ENCODE measurements at places on chromosomes 4 and X. TPM values are rescaled to one million over a fixed set of nuclear protein-coding genes. Genes with fewer than 3 reads are reported as not detected.

IL13RA1 gene
- total RNA-seq: 14.8 TPM

DNA sequence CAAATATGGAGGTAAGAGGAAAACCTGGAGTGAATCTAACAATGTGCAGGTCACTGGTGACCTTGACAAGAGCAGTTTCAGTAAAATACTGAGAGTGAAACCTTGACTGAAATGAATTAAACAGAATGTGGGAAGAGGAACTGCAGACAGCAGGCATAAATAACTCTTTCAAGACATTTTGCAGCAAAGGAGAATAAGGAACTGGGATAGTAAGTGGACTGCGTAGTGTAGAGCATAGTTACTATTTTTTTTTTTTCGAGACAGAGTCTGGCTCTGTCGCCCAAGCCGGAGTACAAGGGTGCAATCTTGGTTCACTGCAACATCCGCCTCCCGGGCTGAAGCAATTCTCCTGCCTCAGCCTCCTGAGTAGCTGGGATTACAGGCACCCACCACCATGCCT, 24.0 kb downstream of the RBMX start:
- no peak overlapping the region for H3K27ac ChIP-seq
- no peak overlapping the region for H3K4me3 ChIP-seq
- no peak for DNase-seq
- H3K27me3 ChIP-seq: no peaks in the 10 kb centered on the region
- peaks cover 11% of the 10 kb centered on the region for H3K36me3 ChIP-seq

DNA sequence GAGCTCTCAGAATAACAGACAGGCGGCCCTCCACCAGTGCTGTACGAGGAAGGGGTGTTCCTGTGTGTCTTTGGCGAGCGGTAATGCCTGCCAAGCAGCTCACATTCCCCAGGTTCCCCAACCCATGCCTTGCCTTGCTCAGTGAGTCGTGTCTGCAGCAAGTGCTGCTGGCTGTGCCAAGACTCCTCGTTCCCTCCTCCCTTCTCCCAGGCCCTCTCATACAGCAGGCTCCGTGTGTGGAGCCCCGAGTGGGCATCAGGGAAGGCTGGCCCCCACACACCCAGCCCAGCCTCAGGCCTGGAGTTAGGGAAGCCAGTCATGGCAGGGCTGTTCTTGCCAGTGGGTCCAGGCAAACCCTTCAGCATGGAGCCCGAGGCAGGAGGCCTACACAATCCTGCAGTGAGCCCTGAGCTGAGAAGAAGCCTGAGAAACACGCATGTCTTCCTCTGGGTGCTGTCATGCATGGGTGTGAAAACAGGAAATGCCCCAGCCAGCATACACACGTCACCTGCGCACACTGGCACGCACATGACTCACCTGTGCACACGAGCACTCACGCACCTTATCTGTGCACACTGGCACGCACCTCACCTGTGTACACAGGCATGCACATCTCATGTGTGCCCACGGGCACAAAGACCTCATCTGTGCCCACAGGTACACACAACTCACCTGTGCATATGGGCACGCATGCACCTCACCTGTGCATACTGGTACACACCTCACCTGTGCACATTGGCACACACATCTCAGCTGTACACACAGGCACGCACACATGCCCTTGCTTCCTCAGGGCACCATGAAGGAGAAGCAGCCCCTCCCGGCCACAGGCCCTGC, 238.7 kb downstream of the DHRSX start:
- H3K36me3 ChIP-seq: peaks cover 28% of the 10 kb centered on the region
- no peak for DNase-seq
- H3K4me3 ChIP-seq: no peak overlapping the region
- H3K27ac ChIP-seq: no peak overlapping the region
- no peaks in the 10 kb centered on the region for H3K27me3 ChIP-seq
- H3K4me1 ChIP-seq: peaks cover 11% of the 10 kb centered on the region

GRCh38 chr4:74615411-74615810, 170.5 kb downstream of the AREG start:
- H3K4me3 ChIP-seq: no peak overlapping the region
- no peak overlapping the region for H3K27ac ChIP-seq
- no peaks in the 10 kb centered on the region for H3K27me3 ChIP-seq
- H3K36me3 ChIP-seq: no peaks in the 10 kb centered on the region
- H3K4me1 ChIP-seq: peaks cover 24% of the 10 kb centered on the region
- no peak for DNase-seq

DNA sequence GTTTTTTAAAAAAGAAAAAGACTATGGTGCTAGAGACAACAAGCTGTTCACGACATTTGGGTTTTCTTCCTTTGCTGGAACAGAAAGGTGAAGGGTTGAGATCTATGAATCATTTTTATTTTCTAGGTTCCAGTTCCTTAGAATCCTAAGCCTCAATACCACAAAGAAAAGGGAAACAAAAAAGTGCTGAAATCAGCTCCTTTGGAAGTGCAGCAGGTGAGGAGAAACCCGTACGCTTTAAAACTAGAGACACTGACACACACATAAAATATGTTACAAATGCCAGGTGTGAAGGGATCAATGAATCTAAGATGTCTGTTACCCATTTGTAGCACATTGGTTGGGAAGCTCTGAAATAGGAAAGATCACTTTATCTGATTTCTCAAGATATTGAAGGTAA, 125.2 kb downstream of the AREG start:
- DNase-seq: no peak
- no peaks in the 10 kb centered on the region for H3K4me1 ChIP-seq
- no peaks in the 10 kb centered on the region for H3K27me3 ChIP-seq

UGT2B11 gene
- not detected for total RNA-seq

DNA sequence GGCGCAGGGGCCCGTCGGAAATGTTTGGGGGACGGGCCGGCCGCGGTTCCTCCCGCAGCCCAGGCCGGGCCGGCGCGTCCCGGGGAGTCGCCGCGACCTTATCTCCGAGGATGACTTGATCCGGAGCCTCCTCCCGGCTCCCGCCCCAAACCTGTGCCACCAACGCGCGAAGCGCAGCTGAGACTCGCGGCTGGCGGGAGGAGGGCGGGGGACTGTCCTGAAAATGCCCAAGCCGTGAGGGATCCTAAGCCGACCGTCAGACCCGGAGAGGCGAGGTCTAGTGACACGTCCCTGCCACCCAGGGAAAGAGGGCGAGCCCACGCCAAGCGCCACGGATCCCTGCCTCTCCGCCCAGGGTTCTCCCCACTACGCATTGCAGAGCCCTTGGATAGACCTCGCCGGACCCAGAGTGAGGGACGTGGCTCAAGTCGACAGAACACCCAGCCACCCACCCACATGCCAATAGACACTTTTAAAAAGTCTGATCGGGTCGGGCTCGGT, 26.9 kb downstream of the UTP14A start:
- no peaks in the 10 kb centered on the region for H3K36me3 ChIP-seq
- no peaks in the 10 kb centered on the region for H3K4me1 ChIP-seq
- peak; percentile 24 for DNase-seq
- peak overlapping the region; percentile 71 for H3K4me3 ChIP-seq

GRCh38 chr4:138140879-138141278, 101.3 kb downstream of the SLC7A11 start:
- DNase-seq: no peak
- no peaks in the 10 kb centered on the region for H3K27me3 ChIP-seq
- no peaks in the 10 kb centered on the region for H3K4me1 ChIP-seq
- no peak overlapping the region for H3K27ac ChIP-seq

DNA sequence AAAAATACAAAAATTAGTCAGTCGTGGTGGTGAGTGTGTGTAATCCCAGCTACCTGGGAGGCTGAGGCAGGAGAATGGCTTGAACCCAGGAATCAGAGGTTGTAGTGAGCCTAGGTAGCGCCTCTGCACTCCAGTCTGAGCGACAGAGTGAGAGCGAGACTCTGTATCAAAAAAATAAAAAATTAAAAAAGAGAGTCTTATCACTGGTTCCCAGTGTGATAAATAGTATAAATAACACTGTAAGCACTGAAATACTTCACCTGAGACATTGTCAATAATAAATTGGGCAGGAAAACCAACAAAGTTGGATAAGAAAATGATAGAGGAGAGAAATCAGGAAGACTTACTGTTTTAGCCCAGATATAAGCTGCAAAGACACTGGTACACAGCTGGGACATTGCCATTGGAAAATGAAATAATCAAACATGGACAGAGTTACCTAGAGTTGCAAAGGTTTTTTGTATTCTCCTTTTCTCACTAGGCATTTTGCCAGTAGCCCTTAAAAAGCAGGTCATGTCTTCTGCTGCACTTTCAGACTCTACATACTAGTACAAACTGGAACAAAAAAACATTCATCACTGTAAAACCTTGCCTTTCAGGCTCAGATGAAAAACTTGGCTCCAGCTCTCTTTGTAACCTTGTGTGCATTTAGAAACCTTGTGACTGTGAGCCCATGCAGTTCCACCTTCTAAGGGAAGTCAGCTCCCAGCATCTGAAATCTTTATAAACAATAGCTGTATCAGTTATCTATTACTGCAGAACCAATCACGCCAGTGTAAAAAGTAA, 55.0 kb upstream of the PPP1R2C start:
- no peaks in the 10 kb centered on the region for H3K27me3 ChIP-seq
- H3K4me1 ChIP-seq: no peaks in the 10 kb centered on the region
- DNase-seq: no peak
- H3K36me3 ChIP-seq: no peaks in the 10 kb centered on the region

GJB1 gene
- not detected for total RNA-seq

DNA sequence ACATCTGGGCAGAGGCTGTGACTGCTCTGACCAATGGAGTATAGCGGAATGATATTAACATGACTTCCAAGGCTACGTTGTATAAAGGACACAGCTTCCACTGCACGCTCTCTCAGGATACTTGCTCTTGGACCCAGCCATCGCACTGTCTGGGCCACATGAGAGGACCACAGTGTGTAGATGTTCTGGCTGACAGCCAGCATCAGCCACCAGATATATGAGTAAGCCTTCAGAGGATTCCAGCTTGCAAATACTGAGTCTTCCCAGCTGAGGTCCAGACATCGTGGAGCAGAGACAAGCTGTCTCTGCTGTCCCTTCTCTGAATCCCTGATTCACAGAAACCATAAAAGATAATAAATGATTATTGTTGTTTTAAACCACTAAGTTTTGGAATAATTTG, 146.8 kb upstream of the USP9X start:
- H3K4me3 ChIP-seq: no peak overlapping the region
- no peaks in the 10 kb centered on the region for H3K36me3 ChIP-seq
- H3K27me3 ChIP-seq: no peaks in the 10 kb centered on the region
- no peak for DNase-seq
- H3K4me1 ChIP-seq: peaks cover 5% of the 10 kb centered on the region
- H3K27ac ChIP-seq: no peak overlapping the region
